ENCODE measurements at places on chromosomes 5 and 9.

- peak; percentile 24 for DNase-seq
These were observed 3.3 kb downstream of the ZNF608 start for GRCh38 chr5:124742983-124743601.

- DNase-seq = no peak
These were observed 15.3 kb downstream of the RORB start for GRCh38 chr9:74512416-74512815.

- DNase-seq = no peak
These were observed 33.7 kb downstream of the GLDC start for GRCh38 chr9:6611865-6612264.

GRCh38 chr5:147563466-147564123 lies 53.7 kb upstream of the DPYSL3 start:
- no peak for DNase-seq

GRCh38 chr5:19270153-19270552 lies 717.8 kb downstream of the CDH18 start:
- DNase-seq = peak; percentile 20

DNA sequence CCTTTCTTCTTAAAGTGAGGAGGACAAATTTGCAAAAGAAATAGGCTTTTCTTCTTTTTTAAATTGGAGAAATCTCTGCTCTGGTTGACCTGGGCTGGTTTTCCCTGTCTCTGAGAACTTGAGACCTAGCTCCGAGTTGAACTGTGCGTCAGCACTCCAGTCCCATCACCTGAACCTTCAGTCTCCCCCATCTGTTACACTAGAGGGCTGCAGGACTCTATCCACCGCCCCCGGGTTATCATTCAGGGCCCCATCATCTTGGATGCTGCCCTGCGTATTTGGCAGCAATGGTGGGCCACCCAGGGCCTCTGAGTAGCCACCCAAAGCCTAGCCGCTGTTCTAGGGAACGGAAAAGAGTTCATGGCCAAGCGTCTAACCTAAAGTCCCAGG lies 2.5 kb downstream of the FOXE1 start:
- DNase-seq = no peak

- peak; percentile 63 for DNase-seq
These were observed 7.0 kb downstream of the IGFBPL1 start for GRCh38 chr9:38417003-38417945.

DNA sequence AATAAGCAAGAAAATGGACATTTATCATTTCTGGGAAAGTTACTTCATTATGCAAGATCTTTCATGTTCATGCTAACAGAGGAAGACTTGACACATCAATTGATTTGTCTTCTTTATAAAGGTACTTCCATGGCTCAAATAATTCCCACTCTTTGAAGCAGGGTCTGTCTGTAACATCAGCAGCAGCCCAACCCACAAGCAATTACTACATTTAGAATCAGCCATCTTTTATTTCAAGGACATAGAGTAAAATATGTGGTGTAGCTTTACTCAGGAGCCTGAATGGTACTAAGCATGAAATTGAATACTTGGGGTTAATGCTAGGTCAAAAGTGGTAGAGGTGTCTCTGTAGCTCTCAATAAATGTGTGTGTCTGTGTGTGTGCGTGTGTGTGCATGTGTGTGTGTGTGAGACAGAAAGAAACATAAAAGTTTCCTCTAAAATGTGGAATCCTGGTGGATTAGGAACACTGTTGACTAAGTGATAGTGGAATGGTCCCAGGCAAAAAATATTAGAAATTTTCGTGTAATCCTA lies 581.1 kb downstream of the CAAP1 start:
- DNase-seq = no peak

- no peak for DNase-seq
These were observed 296.3 kb downstream of the KCNN2 start for GRCh38 chr5:114658194-114658593.

- DNase-seq = no peak
These were observed 113.0 kb upstream of the DMRT1 start for GRCh38 chr9:728535-728934.

DNA sequence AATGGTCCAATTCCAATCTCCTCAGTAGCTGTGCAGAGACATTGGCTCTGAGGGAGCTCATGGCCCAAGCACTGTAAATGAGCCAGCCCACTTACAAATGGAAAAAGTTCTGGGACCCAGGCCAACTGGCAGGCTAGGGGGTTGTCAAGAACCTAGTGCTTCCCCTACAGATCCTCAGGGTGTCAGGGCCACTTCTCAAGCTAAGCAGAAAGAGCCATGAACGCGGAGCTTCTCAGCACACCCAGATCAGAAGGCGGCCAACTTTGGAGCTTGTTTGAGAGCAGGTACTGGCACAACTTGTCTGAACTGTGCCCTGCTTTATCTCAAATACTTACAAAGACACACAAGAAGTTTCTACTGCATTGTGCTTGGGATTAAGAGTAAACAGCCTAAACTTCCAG lies 17.5 kb downstream of the TLE1 start:
- peak; percentile 47 for DNase-seq

GRCh38 chr9:29806937-29807618 lies 2233.8 kb upstream of the C9orf72 start:
- peak; percentile 34 for DNase-seq
